Fibroblast of skin of left biceps (primary cell): ENCODE measurements at places on chromosomes 4 and X.

DNA sequence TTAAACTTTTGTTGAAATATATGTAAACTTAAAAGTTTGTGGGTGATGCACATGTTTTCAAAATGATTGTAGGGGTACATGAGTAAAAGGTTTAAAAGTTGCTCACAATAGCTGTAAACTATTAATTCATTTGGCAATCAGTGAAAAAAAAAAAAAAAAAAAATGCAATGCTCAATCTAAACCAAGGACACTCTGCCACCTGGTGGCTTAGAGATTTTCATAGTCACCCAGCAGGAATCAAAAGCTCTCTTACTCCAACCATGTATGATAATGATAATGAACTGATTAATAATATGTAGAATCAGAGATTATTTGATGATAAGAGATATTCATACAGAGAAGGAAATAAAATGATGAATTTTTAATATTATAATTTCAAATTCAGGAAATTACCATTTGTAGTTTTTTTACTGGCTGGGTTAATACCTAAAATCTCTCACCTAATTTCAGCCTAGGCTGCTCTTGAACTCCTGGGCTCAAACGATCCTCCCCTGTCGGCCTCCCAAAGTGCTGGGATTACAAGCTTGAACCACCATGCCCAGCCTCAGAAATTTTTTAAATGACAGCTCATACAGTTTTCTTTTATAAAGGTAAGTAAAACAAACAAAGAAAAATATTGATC is 46.9 kb upstream of the SLC25A4 start:
- DNase-seq: no peak

DNA sequence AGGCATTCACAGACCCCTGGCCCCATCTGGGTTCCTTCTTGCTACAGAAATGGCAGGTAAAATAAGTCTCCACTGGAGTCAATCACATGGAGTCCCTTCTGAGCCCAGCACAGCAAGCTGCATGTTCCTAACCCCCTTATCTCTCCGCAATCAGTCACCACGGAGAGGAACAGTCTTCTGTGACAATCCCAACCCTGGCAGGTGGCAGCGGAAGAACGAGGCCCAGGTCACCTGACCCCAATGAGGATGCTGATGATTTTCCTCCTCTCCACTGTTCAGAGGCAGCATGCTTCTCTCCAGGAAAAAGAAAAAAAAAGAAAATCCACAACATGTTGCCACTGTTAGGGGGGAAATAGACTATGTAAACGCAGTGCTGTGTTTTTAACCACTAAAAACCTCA is 50.1 kb downstream of the TSPAN5 start:
- no peak for DNase-seq

DNA sequence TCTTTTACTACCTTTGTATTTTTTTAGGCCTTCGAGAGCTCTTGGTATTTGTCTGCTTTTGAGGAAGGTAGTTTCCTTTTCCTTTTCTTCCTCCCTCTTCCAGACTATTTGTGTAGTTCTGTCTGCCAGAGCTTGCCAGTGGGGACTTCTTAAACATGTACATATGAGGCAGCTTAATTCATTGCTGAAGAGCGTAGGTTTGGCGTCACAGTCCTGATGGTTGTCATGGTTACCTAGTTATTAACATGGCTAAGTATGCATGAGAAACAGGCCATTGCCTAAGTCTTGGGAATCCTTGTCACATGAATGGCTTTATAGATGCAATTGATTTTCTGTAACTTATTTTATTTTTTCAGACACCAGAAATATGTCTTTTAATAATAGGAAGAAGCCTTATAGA is 48.5 kb upstream of the ARMCX2 start:
- DNase-seq: peak; percentile 5

- DNase-seq: peak; percentile 63
Observed at GRCh38 chr4:180828455-180829018, 1414.7 kb upstream of the TENM3 start.

GRCh38 chrX:98338544-98338943 is 1454.8 kb downstream of the RPA4 start:
- no peak for DNase-seq

DNA sequence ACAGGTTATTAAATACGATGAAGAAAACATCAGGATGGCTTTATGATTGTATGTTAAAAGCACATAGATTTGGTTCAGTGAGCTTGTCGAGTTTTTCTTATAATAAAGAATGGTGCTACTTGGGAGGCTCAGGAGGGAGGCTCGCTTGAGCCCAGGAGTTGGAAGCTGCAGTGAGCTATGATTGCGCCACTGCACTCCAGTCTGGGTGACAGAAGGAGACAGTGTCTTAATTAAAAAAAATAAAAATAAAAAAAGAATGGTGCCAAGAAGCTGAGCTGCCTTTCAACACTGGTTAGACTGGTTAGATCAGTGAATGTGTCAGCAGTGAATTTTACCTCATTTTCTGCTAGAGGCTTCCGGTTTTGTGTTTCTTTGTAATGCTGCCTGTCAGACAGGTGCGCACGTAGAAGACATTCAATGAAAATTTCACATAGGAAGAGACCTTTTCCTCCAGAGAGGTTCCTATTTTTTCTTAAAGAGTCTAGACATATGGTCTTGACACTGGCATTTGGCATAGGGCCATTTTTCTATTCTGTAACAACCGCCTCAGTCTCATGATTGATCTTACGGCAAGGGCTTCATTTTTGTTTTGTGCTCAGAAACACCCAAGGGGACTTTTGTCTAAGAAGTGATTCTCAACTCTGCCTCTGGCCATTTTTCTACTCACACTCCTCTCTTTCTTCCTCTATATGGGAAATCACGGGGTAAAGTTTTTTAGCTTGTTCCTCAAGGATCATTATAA is 15.0 kb upstream of the ARSF start:
- no peak for DNase-seq

GRCh38 chr4:2714061-2714770 is 41.9 kb downstream of the TNIP2 start:
- no peak for DNase-seq

DNA sequence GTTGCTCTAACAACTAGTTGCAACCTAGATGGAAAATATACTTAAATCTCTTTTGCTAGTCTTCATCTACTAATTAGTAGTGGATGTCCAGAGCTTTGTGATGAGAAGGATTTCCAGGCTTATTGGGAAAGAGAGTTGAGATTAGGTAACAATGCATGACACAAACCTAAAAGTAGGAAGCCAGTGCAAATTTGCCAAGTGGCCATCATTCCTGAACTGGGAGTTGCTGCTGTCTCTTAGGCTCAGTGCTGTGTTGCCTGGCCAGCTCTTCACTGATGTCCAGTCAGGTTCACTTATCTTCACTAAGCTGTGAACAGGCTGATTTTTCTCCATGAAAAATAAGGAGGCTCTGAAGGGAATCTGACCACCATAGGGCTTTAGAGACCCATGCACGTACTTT is 105.6 kb upstream of the AMOT start:
- DNase-seq: no peak

DNA sequence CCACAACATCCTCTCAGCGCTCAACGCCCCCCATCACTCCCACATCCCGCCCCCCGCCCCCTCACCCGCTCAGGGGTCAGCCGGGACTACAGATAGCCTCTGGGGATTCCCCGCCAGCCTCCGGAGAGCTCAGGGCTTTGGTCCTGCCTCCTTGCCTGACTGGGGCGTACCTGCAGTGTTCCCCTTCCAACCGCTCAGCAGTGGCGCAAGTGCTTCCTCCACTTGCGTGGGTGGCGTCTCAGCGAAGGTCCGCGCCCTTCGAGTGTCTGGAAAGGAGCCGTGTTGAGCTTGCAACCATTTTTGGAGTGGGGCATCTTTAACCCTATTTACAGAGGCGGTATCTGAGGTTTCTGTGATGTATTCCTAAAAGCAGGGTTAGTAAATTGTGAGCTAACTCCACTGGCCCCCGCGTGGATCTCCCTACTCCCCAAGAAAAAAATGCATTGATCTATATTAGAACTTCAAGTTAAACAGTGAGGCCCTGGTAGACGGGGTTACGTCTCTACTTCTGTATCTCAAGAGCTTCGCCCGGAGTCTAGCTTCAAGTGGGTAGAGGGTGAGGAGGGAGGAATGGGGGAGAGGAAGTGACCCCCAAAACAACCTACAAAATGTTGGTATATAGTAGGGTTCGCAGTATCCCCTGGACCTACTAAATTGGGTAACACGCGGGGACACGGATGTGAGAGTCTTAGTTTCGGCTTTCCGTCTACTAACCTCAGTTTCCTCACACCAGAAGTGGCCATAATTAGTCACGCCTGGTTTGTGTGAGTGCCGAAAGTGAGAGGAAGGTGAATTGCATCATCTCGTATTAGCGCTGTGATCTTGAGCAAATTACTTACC is 16.1 kb downstream of the NKX3-2 start:
- no peak for DNase-seq

GRCh38 chr4:86935853-86936733 is 1.3 kb downstream of the AFF1 start:
- no peak for DNase-seq

DNA sequence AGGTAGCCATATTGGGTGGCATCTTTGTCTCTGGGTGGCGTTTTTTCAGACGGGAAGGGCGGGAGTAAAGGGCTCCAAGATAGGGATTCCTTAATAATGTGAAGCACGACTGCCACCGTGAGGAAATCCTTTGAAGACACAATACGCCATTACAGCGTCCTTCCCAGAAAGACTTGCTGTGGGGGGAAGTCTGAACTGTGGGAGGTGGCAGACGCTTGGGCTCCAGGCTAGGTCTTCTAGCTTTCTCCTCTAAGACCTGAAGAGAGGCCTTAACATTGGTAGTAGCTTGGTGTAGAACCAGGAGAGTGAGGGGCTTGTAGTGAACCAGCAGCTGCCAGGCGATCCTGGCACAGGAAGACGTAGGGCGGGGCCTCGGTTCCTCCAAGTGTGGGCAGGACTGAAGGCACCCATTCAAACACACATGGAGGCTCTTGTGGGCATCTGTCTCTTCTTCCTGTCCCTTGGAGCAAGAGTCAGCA is 197.3 kb downstream of the OR13H1 start:
- DNase-seq: no peak

GRCh38 chr4:118942465-118942864 is 53.8 kb downstream of the SYNPO2 start:
- no peak for DNase-seq

- DNase-seq: no peak
Observed at GRCh38 chr4:40630335-40631021, 814 bp upstream of the RBM47 start.

- peak; percentile 44 for DNase-seq
Observed at GRCh38 chr4:140012688-140013486, 141.1 kb downstream of the MAML3 start.

DNA sequence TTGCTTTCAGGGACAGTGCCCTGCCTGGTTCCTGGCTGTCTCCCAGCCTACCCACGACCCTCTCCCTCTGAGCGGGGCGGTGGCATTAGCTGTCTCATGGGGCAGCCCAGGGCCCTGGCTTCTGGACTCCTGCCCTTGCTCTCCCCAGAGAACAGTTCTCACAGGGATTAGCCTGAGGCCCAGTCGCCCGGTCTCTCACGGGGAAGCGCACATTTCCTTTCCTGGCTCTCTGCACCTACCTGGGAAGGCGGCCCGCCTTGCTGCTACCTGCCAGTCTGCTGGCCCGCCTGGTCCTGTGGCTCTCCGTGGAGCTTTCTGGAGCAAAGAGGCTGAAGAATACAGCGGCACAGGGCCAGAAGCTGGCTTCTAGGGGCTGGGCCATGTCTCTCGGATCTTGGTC is 128.4 kb downstream of the FHDC1 start:
- DNase-seq: no peak

- DNase-seq: no peak
Observed at GRCh38 chr4:104421566-104421965, 73.1 kb downstream of the CXXC4 start.

- no peak for DNase-seq
Observed at GRCh38 chrX:108348525-108348924, 89.7 kb downstream of the COL4A6 start.

DNA sequence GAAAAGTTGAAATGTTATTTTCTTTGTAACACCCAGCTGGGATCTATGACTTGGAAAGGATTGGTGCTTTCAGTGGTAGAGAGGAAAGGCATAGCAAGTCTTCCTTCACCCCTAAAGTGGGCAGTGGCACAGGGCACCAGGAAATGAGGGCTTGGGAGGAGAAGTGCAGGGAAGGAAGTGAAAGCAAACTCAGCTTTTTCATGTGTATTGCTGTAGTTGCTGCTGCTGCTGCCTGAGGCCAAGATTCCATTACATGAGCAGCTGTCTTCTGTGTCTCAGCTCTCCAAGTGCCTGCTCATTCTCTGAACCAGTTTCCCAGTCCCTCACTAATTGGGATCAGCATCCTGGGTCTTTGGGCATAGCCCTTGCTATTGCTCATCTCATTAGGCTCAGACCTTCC is 2.6 kb downstream of the HCCS start:
- DNase-seq: no peak

DNA sequence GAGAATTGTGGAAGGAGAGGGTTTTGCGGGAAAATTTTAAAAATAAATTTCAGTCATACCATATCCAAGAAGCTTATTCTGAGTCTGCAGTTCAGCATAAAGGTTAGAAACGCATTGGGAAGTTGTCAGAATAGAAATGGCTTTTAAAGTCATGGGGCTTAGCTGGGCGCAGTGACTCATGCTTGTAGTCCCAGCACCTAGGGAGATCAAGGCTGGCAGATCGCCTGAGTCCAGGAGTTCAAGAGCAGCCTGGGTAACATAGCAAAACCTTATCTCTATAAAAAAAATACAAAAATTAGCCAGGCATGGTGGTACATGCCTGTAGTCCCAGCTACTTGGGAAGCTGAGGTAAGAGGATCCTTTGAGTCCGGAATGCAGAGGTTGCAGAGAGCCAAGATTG is 3.9 kb upstream of the PLA2G12A start:
- DNase-seq: no peak

- DNase-seq: no peak
Observed at GRCh38 chr4:54730581-54730980, 72.8 kb downstream of the KIT start.

DNA sequence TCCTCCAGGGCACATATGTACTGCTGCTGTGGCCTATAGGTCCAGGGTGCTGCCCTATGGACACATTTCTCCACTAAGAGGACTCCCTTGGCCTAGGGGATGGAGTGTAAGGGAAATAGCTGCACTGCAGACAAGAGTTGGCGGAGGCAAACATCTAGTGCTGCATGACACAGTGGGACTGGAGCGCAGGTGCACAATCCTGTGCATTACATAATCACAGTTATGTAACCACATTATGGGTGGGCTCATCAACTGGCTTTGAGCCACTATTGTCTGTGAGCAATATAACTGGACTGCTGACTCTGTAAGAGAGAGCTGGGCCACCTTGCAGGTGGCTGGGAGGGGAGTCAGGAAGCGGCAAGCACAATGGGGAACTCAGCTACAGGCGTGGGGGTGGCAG is 3.2 kb upstream of the TIGD2 start:
- no peak for DNase-seq

- no peak for DNase-seq
Observed at GRCh38 chr4:19009881-19010280, 988.3 kb upstream of the LCORL start.

DNA sequence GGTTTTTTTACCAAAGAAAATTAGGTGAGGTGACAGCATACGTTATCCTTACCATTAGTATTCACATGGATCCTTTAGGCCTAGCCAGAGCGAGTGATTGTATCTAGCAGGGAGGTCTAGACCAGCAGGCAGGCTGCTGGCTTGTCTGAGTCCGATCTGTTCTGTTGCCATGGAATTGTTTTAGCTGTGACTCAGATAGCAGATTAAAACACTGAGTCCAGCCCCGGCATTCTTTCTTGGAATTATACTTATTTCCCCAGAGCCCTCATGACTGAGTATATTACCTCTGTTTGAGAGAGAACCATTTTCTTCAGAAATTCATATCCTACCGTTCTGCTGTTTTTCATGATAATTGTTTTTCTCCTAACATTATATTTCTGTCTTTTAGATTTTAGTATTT is 37.4 kb downstream of the OCRL start:
- DNase-seq: peak; percentile 37

GRCh38 chrX:40100141-40100536 is 2.4 kb upstream of the BCOR start:
- DNase-seq: no peak

- no peak for DNase-seq
Observed at GRCh38 chr4:152430507-152430906, 105.4 kb downstream of the FBXW7 start.
